ENCODE measurements at places on chromosomes 6 and 20.

DNA sequence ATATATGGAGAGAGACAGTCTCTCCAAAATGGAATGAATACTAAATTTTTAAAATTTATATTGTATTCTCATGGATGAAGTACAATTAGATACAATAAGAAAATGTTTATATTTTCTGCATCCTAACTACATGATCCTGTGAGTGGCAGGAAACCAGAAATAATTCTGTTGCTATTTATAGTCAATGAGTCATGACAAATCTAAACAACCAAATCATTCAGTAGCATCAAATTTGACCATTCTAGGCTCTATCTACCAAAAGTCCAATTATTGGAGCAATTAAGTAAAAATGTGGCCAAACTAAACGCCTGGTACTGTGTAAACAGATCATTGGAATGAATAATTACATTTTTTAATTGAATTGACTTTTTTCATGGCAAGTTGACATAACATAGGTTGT, 959.8 kb downstream of the EPHA7 start:
- no peak for DNase-seq

- DNase-seq: no peak
These were observed 5.4 kb upstream of the RAB44 start for GRCh38 chr6:36692220-36692619.

- peak; percentile 57 for DNase-seq
These were observed at the start of gene QKI for GRCh38 chr6:163414117-163414945. Gene QKI (plus strand): TSS chr6:163414718. CDS start chr6:163415194, 476 bp downstream.

DNA sequence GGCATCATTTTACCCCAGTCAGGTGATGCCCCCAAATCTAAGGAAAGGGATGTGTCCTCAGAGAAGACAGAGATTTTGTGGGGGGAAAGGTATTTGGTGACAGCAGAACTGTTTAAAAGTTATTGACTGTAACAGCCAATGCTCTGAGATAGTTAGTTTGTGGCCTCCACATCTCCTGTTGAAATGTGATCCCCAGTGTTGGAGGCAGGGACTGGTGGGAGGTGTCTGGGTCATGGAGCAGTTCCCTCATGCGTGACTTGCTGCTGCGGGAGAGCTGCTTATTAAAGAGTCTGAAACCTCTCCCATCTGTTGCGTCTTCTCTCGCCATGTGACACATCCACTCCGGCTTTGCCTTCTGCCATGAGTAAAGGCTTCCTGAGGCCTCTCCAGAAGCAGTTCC, 282.8 kb upstream of the FOXQ1 start:
- no peak for DNase-seq
